ENCODE measurements at places on chromosomes 3 and 15.

DNA sequence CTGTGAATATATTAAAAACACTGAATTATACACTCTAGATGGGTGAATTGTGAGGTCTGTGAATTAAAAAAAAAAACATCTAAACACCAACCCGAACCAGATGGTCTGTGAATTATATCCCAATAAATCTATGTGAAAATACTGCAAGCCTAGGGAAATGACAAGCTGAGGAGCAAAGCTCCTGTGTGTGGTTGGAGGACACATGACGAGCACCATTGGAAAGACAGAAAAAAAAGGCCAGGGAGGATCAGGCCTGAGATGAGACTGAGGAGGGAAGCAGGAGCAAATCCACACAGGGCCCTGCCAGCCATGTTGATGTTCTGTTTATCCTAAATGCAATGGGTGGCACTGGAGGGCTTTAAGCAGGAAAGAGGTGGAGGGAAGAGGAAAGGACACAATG, 200.0 kb downstream of the RORA start:
- DNase-seq = no peak

DNA sequence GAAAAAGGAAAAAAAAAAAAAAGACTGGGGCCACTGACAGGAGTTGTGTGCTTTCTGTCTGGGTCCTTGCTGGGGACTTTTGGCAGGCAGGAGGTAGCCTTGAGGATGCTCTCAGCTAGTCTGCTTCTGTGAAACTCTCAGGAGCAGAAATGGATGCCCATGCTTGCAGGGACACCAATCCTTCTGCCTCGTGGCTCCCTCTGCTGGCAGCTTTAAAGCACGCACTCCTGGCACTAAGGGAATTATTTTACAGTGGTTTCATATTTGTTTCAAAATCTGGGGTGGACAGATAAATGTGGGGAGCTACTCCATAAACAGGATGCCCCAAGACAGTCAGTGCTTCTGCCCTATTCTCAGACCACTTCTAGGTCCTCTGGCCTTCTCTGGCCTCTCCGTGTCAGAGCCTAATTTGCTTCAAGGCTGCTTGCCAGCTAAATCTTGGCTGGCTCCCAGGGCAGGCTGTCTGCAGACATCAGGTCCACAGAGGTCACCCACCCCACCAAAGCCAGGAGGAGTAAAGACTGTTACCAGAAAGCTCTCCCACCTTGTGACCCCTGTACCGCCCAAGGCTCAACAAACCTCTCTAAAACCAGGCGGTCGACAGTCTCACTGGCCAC, 17.1 kb downstream of the TRAIP start:
- peak; percentile 9 for DNase-seq

- DNase-seq = no peak
Measured at GRCh38 chr15:56901931-56902330, 16.5 kb upstream of the TCF12 start.

DNA sequence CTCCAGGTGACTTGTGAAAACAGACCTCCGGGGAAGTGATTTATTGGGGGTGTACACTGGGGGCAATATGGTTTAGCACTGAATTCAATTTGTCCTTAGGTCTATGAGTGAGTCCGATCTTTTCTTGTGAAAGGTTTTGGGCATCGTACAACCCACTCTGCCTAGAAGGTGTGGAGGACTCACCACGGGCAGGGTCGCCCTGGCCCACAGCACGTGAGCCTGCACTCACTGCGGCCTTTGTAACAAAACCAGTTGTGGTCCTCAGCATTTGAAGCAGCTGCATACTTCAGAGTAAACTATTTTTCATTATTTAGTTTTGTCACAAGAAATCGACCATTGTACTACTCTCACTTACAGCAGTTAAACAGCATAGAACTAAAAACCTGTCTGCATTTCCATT, 72.6 kb upstream of the BLM start:
- no peak for DNase-seq

GRCh38 chr3:46423588-46423987, 16.5 kb downstream of the CCRL2 start:
- DNase-seq = no peak

DNA sequence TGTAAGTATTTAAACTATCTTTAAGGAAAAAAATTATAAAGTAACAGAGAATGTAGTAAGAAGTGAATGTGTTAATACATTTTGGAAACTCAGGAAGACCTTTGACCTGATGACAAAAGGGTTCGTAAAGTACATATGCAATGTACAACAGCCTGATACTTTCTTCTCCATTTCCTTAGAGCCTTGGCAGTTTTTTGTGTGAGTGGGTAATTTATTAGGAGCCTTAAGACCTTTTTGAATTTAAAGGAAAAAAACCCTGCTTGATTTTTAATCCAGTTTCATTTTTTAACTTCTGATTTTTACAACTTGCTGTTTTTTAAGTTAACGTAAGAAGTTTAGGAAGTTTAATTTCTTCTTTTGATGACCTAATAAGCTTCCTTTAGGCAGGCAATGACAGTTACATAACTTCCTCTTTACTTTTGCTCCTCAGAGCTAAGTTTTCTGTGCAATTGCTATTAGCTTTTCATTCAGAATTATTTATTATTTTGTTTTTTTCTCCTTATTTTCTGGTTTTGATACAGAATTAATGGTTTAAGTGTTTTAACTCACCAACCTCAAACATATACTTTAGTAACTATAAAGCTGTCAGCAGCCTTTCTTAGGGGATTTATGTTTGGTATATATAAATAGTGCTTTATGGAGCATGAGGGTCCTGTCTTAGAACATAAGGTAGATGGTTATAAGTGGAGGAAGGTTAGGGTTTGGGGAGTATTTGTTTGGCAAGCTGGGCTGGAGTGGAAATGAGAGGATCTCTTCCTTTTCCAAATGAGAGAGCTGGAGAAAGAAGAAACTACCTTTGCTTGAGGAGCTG, 35.2 kb downstream of the ARMC8 start:
- no peak for DNase-seq

DNA sequence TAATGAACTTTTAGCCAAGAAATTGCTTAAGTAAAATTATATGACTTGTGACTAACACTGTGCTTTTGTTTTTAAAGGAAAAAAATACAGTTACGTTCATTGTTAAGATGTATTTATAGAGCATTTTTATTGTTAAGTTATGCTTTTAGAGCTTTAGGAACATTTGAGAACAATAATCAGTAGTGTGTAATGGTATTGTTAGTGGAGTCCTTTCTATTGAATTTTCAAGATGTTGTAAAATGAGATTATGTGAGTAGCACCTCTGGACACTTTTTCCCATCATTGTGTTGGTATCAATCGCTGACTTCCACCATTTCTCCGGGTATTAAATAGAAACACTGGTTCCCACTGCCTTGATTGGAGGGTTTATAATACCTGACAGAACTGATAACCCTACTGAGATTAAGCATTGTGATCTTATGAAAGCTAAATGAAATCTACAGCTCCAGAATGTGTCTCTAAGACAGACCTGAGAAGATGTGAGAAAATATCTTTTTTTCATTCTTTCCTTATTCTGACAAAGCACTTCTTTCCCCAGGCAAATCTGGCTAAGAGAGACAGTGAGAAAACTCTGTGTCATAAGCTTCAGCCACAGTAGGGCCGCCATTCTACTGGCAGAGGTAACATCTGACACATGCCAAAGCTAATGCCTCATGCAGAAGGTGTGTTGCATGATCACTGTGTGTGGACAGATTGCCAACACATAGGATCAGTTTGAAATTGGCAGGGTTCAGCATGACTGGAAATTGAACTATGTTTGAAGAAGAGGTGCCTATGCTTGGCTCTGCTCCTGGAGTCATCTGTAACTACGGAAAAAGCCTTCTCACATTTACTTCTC, 610.8 kb downstream of the MECOM start:
- DNase-seq = no peak

DNA sequence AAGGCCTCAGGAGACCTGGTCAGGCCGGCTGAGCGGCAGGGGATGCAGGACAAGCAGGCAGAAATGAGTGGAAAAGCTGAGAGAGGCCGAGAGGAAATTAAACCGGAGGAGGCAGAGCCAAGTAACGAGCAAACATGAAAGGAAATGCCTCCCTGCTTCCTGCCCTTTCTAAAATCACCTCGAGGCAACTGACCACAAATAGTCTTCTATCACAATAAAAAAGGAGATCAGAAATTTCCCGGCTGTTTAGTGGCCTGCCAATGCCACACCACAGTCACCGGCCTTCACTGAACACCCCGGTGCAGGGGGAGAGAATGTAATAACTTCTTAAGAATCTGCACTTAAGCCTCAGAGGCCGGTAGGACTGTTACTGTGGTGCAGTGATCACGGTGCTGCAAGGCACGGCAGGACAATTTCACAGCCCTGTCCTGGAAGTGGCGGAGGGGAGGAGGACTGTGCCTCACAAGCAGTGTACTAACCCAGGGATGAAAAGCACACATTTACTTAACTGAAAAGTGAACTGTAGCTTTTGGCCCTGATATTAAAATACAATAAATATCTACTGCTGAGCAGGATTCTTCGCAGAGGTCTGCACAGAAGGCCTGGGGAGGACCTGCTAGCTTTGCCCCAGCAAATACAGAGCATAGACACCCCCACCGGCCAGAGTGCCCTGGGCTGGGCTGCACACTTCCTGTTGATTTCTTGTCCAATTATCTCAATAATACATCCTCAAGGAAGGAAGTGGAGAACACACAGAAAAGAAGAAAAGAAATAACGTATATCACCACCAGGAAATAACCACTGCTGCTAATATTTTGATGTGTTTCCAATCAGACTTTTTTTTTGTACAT, 183.5 kb upstream of the NSMCE3 start:
- DNase-seq = no peak

- no peak for DNase-seq
Measured at GRCh38 chr15:68209735-68210408, 4.7 kb upstream of the CALML4 start.
